NCI-H1694 treated with DMSO at 0.1 percent for 48 hours (cell line): ENCODE measurements at places on chromosomes 12 and 14.

GRCh38 chr14:90443161-90444076, 46.6 kb downstream of the CALM1 start:
- DNase-seq: no peak

GRCh38 chr12:116060764-116061163, 216.7 kb downstream of the MED13L start:
- no peak for DNase-seq

- DNase-seq: no peak
Measured at GRCh38 chr14:68394118-68394763, 398.6 kb downstream of the ZFP36L1 start.

GRCh38 chr12:62854024-62854423, 80.9 kb downstream of the PPM1H start:
- no peak for DNase-seq

DNA sequence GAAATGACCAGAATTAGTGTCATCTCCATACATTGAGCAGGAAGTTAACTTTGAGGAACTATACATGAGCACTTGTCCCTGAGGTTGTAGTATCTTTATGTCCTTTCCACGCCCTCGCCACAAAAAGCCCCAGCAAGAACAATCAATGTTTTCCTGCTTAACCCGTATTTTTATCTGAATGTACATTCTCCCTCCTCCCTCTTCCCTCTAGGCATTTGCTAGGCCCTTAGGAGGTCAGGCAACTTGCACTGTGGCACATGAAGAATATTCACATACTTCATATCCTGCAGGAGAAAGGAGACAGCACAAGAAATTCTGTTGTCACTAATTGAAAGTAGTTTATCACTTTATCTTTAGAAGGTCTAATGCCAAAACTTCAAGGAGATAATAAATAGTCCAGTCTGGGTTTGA, 18.1 kb upstream of the DUSP6 start:
- DNase-seq: no peak

GRCh38 chr14:34201909-34202637, 251.2 kb upstream of the EGLN3 start:
- DNase-seq: no peak

DNA sequence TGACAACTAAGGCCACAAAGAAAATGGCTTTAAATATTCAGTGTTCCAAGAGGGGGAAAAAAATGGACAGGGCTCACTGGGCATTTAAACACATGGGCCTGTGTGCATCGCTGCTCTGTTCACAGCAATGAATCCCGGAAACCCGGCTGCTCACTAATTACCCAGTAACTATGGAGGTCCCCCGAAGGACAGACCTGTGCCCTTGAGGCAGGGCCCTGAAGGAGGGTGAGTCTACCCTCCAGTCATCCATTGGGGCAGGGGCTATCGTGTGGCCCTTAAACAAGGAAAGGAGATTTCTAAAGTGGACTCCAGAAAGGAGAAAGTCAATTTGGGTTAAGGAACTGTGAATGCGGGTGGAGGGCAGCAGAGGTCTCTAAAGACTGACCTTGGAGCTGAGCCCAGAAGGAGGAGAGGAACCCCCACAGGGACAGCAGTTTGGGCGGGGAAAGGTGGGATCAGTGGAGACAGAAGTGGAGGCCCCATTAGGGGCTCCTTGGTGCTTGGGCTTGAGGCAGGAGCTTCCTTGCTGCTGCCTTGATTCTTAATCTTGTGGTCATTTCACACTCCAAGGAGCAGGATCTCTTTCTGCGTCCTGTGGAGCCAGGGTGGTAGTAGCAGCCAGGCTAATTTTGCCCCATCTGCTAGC, 1.4 kb upstream of the CLMN start:
- no peak for DNase-seq

DNA sequence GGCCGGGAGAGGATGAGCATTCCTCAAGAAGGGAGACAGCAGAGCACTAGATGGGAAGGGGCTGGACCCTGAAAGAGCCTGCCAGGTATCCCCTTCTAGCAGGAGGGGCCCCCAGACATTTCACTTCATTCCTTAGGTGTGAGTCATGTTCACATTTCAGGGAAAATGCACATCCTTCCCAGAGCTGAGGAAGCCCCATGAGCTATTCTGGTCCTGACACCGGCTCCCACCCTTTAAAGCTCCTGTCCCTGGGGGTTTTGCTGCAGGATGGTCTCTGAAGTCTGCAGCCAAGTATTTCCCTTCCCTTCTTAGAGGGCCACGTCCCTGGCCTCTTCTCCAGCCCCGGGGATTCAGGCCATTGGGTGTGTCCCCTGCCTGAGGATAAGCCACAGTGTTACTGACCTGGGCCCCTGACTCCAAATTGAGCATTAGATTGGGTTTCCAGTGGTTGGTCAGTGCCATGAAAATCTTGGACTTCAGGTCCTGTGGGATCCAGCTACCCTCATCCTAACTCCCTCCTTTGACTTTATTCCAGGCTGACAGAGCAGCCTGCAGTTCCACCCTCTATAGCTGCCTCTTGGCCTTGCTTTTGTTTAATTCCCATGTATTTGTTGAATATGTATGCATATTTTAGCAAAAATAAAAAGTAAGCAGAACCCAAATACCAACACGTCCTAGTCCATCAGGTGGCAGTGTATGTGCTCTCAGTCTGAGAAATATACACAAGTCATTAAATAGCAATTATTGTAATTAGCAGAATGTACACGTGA, 267.1 kb downstream of the CACNA1C start:
- no peak for DNase-seq

GRCh38 chr12:64556231-64556630, 54.1 kb upstream of the RASSF3 start:
- no peak for DNase-seq

DNA sequence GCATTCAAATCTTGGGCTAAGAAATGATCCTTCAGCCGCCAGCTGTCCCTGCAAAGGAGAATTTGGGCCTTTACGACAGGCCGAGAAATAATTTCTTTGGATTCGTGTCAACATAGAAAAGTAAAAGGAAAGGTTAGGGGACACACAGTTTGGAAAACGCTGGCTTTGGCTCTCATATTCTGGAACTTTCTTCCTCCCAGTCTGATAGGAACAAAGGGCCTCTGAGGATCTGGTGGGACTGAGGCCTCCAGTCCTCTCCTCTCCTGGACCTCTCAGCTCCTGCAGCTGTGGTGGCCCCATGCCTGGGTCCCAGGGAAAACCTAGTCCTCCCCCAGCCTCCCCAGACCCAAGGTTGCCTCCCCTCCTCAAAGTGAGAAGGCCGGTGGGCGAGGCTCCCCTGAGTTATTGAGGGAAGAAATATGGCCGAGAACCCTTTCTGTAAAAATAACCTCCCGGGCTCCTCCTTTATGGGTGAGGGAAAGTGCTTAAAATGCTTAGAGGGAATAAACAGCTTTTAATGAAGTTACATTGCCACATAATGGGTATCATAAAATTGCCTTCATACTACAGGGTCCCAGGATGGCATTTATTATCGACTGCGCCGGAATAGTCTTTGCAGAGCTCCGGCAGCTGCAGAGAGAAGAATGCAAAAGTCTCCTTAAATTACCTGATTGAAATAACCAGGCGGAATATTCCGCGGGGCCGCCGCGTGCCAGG, 188.3 kb downstream of the PHETA1 start:
- DNase-seq: no peak

DNA sequence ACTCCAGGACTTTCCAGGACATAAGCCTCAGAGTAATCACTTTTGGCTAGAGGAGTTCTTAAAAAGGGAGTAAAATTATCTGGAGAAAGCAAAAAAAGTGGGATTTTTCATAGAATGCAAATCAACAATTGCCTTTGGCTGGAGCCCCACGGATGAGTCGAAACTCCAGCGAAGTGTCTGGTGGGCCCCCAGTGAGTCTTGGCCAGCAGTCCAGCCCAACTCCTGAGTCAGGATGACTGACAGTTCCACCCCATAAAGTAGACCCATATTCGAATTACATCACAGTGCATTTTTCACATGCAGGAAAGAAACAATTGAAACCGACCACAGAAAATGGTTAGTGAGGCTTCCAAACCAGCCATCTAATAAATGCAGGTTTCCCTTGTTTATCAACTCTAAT, 265.7 kb downstream of the BCL11B start:
- DNase-seq: no peak

GRCh38 chr14:75842551-75842950, 139.2 kb downstream of the TGFB3 start:
- DNase-seq: no peak

DNA sequence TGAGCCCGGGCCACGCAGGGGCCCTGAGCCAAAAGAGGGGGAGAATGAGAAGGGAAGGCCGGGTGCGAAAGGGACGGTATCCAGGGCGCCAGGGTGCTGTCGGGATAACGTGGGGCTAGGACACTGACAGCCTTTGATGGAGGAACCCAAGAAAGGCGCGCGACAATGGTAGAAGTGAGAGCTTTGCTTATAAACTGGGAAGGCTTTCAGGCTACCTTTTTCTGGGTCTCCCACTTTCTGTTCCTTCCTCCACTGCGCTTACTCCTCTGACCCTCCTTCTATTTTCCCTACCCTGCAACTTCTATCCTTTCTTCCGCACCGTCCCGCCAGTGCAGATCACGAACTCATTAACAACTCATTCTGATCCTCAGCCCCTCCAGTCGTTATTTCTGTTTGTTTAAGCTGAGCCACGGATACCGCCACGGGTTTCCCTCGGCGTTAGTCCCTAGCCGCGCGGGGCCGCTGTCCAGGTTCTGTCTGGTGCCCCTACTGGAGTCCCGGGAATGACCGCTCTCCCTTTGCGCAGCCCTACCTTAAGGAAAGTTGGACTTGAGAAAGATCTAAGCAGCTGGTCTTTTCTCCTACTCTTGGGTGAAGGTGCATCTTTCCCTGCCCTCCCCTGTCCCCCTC, 3.0 kb downstream of the SSTR1 start:
- DNase-seq: no peak

DNA sequence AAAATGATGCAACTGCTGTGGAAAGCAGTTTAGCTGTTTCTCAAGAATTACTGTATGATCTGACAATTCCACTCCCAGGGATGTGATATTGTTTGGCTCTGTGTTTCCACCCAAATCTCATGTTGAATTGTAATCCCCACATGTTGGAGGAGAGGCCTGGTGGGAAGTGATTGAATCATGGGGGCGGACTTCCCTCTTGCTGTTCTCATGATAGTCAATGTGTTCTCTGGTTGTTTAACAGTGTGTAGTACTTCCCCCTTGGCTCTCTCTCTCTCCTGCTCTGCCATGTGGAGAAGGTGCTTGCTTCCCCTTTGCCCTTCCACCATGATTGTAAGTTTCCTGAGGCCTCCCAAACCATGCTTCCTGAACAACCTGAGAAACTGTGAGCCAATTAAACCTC, 93.4 kb upstream of the CPM start:
- DNase-seq: no peak

DNA sequence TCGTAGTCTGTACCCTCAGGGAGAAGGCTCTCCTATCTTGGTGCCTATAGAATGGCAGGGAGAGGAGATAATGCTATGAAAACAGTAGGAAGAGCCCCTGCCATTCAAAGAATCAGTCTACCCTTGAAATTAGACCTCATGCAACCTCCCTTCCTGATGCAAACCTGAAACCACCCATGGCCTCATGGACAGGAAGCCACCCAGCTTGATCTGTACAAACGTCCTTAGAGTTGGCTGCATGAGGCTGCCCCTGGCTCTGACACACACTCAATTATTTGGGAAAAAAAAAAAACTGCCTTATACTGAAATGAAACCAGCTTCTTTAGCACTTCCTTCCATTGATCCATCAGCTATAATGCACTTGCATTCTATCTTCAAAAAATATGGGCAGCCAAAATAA, 116.6 kb upstream of the BCL2L14 start:
- DNase-seq: no peak
